ENCODE measurements at places on chromosomes 5 and 9. TPM values are rescaled to one million over a fixed set of nuclear protein-coding genes. Genes with fewer than 3 reads are reported as not detected.

Gene LRRC70
- 4.1 TPM for total RNA-seq

Gene CARTPT
- not detected for total RNA-seq

Gene PDE8B
- 5.3 TPM for total RNA-seq

Gene ITK
- 0.16 TPM for total RNA-seq

Gene CDX1
- total RNA-seq, result not detected

Gene FABP6
- 1.4 TPM for total RNA-seq

Gene ZNF366
- total RNA-seq, result 0.94 TPM

Gene PDLIM7
- 7.8 TPM for total RNA-seq

Gene AGXT2
- total RNA-seq, result not detected

Gene DPYSL3
- total RNA-seq, result 977 TPM

Gene INSL4
- not detected for total RNA-seq

Gene C5orf22
- total RNA-seq, result 29.3 TPM

Gene NUTM2G
- total RNA-seq, result not detected

Gene OBP2B
- not detected for total RNA-seq

Gene CBY3
- total RNA-seq, result not detected

Gene DROSHA
- total RNA-seq, result 62.5 TPM

Gene GBA2
- 45.2 TPM for total RNA-seq

Gene CDKN2B
- total RNA-seq, result 0.16 TPM

Gene SH3PXD2B
- 17.6 TPM for total RNA-seq

Data from occipital lobe (tissue), 3 donors.